BJ (cell line): ENCODE measurements at places on chromosomes 12 and 14.

GRCh38 chr12:41277100-41277945 is 89.2 kb downstream of the PDZRN4 start:
- DNase-seq = no peak

DNA sequence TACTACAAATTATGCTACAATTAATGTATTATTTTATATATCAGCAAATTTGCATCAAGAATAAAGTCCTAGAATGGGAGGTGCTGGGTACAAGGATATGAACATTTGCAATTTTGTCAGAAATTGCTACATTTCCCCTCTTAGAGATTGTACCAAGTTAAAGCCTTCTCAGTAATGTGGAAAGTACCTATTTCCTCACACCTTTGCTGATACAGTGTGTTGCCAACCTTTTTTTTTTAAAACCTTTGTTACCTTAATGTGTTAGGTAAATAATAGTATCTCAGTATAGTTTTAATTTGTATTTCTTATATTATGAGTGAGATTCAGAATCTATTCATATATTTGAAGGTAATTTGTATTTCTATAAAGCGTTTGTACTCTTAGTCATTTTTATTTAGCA is 95.4 kb upstream of the HIF1A start:
- no peak for DNase-seq

- no peak for DNase-seq
Measured at GRCh38 chr12:45343269-45344051, 127.6 kb downstream of the ANO6 start.

DNA sequence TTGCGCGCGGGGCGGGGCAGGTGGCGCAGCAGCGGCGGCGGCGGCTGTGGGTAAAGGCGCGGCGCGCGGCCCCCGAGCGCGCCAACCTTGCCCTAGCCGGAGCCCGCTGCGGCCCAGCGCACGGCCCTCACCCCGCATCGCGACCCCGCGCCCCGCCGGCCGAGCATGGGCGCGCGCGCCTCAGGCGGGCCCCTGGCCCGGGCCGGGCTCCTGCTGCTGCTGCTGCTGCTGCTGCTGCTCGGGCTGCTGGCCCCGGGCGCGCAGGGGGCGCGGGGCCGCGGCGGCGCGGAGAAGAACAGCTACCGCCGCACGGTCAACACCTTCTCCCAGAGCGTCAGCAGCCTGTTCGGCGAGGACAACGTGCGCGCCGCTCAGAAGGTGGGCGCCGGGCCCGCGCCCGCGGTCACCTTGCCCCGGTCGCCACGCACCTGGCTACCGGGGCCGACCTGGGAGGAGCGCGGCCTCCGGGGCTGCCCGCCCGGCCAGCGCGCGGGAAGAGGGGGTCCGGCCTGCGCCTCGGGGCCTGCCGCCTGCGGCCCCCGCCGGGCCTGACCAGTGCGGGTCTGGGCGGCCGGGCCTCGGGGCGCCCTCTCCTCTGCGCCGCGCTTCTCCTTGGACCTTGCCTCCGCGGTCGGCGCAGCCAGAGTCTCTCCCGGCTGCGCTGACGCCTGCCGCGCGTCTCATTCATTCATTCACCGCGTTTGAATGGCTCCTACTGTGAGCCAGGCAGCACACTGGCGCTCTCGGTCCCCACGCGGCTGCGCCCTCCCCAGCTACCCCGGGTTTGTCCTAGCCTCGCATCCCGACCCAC is at the start of gene BRI3BP:
BRI3BP (plus strand) TSS at position 20 of the 811 bp plus-strand sequence; CDS start at position 166, 146 bp downstream.
- no peak for DNase-seq

DNA sequence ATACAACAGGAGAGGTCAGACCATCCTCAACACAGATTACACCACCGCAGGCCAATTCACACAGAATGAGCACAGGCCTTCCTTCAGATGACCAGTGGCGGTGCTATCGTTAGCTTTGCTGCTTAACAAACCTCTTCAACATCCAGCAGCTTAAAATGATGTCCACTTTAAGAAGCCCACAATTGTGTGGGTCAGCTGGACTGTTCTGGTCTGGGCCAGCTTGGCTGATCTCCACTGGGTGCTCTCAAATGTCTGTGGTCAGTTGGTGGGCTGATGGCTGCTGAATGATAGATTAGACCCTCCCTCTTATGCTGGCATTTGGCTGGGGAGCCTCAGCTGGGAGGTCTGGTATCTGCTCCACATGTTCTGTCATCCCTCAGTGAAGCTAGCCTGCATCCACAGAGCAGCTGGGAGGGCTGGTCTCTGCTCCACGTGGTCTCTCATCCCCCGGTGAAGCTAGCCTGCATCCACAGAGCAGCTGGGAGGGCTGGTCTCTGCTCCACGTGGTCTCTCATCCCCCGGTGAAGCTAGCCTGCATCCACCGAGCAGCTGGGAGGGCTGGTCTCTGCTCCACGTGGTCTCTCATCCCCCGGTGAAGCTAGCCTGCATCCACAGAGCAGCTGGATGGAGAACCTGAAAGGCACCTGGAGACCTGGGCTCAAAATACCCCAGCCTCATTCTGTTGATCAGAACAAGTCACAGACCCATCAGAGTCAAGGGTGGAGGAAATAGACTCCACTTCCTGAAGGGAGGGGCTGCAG is 203.6 kb upstream of the DIO3 start:
- DNase-seq = no peak

- no peak for DNase-seq
Measured at GRCh38 chr14:85590784-85591183, 60.8 kb downstream of the FLRT2 start.

- DNase-seq = no peak
Measured at GRCh38 chr12:119230807-119231206, 52.1 kb downstream of the HSPB8 start.

DNA sequence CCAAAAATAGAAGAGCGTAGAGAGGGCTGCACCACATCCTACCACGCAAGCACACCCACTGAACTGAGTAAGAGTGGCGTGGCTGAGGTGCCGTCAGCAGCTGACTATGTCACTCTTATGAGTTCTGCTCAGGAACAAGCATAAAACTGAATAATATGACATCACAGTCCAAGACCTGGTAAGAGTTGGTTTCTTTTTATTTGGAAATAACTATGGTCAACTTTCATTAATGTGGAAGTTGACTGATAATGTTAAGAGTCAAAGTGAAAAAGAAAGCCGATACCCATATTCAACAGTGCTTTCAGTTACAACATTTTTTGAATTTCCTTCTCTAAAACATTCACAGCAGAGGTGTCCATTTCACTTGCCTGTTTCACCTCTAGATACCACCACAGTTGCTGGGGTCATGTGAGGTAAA is 44.6 kb downstream of the GNS start:
- no peak for DNase-seq

DNA sequence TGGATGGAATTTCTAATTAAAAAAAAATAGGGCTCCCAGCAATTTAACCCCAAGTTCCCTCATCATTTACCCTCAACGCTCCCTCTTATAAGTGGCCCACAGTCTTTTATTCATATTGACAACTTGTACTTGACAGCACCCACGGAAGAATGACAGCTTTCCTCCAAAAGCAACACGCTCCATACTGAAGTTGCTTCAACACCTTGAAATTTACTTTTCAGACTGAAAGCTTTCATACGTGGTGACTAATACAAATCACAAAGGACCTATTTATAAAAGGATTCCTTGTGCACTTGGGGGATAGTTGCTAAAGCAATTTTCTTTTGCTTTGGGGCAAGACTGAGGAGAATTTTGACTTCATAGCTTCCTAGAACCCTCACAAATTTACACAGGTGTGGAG is 1629.4 kb upstream of the SEL1L start:
- DNase-seq = no peak

- DNase-seq = no peak
Measured at GRCh38 chr12:12560587-12561370, 1.9 kb downstream of the DUSP16 start.

DNA sequence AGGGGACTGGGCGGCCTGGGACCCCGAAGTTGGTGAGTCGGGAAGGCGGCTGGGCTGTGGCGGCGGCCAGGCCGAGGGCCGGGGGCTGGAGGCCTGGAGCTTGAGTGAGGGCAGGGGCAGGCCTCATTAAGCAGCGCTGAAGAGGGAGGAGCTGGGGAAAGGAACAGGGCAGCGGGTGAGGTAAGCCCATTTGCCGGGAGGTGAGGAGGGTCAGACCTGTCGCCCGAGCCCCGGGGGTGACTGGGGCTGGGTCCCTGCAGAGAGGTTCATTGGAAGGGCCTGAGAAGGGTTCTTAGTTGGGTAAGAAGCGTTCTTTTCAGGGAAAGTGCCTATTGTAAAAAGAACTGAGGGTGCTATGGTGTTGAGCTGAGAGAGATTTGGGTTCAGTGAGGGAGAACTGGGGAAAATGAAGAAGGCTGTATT is 441 bp downstream of the RAB5B start:
- DNase-seq = no peak
